Activated naive CD8-positive, alpha-beta T cell treated with anti-CD3 and anti-CD28 coated beads, Interleukin-2, amount 10 ng/mL, durations not matched to agents 7 days and 5 days (primary cell): ENCODE measurements at places on chromosomes 5 and 9. TPM values are rescaled to one million over a fixed set of nuclear protein-coding genes. Genes with fewer than 3 reads are reported as not detected.

DNA sequence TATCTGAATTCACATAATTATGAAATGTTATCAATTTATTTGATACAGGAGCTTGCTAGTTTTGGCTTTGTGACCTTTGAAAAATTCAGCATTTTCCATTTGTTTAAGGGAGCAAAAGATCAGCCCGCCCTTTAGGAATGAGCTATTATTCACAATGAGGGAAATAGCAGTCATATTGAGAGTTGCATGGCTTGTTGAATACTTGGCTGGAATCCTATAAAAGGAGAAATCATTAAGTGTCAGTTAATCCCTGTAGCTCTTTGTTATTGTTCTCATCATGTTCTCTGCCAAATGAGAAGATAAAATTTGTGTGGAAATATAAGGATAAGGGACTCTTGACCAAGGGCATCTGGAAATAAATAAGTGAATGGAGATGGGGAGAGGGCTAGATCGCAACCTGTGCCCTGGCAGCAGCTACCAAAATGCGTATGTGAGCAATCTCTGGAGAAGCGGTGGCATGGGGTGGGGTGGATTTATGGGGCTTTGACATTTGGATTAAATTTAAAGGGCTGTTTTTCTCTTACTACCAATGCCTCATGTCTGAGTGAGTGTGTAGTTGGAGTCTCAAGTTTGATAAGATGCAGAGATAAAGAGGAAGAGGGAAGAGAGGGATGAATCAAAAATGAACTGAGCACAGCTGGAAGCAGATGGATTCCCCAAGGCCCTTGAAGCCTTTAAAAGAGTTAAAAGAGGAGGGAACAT, 237.6 kb downstream of the NNT start:
- H3K4me1 ChIP-seq = no peaks in the 10 kb centered on the region
- H3K36me3 ChIP-seq = no peaks in the 10 kb centered on the region
- no peak overlapping the region for H3K4me3 ChIP-seq
- no peak overlapping the region for H3K27ac ChIP-seq

GRCh38 chr5:17088051-17088450, 129.4 kb upstream of the BASP1 start:
- no peaks in the 10 kb centered on the region for H3K27me3 ChIP-seq
- no peak for DNase-seq
- H3K36me3 ChIP-seq = no peaks in the 10 kb centered on the region
- H3K27ac ChIP-seq = no peak overlapping the region

FCN2 gene
- total RNA-seq = not detected

DNA sequence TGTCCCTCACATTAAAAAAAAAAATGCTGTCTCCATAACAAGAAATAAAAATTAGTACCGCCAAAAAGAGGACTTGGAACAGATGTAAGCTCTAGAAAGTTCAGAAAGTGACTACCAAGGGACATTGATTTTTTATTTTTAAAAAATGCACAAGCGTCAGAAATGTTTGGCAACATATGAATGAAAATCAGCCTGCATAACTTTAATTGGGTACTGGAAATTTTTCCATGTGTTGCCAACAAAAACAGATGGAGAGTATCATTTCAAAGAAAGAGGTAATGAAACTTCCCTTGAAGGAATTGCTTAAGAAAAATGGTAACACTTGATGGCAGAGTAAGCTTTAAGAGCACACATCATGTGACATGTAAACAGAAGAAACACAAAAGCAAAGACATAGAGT, 47.2 kb downstream of the OR2K2 start:
- no peak overlapping the region for H3K4me3 ChIP-seq
- no peaks in the 10 kb centered on the region for H3K36me3 ChIP-seq
- no peak for DNase-seq
- peaks cover 2% of the 10 kb centered on the region for H3K27me3 ChIP-seq

DNA sequence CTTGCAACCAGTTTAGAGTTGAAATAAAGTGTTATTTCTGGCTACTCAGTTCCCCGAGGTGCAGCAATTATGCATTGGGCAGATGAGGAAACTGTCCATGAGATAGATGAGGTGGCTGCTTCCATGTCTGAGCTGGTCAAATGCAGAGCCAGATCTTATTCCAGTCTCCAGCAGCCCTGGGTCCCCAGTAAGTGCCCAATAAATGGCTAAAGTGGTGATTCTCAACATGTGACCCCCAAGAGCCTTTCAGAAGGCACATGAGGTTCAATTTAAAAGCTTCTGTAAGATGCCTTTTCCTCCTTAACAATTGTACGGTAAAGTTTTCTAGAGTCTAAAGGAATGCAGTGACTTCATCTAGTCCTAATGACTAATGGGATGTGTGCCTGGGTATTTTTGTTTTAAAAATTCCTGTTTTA, 17.5 kb downstream of the ATOX1 start:
- no peak overlapping the region for H3K27ac ChIP-seq
- peaks cover 15% of the 10 kb centered on the region for H3K4me1 ChIP-seq
- H3K27me3 ChIP-seq = no peaks in the 10 kb centered on the region
- H3K4me3 ChIP-seq = no peak overlapping the region
- no peak for DNase-seq

GRCh38 chr9:14133394-14133793, 180.5 kb downstream of the NFIB start:
- DNase-seq = no peak
- no peaks in the 10 kb centered on the region for H3K36me3 ChIP-seq
- H3K27me3 ChIP-seq = no peaks in the 10 kb centered on the region
- H3K4me1 ChIP-seq = no peaks in the 10 kb centered on the region
- no peak overlapping the region for H3K27ac ChIP-seq

TGFBI gene
- total RNA-seq = 14.6 TPM

DNA sequence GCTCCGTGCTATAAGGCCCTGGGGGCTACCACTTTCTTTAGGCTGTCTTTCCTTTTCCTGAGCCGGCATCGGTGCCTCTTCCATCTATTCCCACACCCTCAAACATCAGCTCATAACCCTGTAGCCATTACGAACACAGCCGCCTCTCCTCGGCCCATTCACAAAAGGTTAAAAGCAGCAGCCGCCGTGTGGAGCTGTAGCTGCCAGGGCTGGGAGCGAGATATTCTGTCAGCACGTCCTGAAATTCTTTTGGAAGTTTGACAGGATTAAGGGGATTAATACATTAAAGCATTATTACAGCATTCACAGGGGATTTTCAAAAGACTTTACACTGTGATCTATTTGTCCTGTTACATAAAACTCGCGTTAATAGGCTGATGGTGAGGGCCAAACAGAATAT, 428.2 kb downstream of the CDK5RAP2 start:
- H3K36me3 ChIP-seq = no peaks in the 10 kb centered on the region
- H3K27ac ChIP-seq = no peak overlapping the region
- DNase-seq = no peak

SV2C gene
- total RNA-seq = 0.03 TPM

DNA sequence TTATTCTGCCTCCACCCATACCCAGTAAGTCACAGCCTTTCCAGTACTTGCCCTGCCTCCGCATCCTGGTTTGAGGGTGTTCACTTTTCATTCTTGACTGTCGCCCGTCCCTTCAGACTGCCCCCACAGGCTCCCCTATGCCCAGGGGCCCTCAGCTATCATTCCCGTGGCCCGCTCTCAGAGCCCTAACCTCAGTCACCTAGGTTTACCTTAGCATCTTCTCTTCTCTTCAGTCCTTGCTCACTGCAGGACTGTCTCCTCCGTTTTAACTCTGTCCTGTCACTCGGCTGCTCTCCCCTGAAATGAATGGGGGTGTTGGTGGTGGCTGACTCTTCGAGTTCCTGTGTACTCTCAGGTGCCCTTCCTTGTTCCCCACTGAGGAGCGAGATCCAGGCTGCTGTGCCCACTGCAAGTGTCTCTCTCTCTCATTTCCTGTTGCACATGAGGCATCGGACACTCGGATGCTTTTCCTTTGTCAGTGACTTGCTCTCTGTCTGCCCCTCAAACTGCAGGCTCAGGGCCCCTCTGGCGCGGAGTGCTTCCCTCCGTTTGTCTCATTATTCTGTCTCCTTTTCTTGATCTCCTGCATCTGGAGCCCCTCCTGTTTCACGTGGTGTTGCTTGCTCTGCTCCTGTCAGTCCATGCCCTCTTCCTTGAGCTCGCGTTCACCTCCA, 89.8 kb downstream of the CACNA1B start:
- H3K27me3 ChIP-seq = peaks cover 4% of the 10 kb centered on the region
- no peaks in the 10 kb centered on the region for H3K4me1 ChIP-seq
- no peaks in the 10 kb centered on the region for H3K36me3 ChIP-seq
- H3K4me3 ChIP-seq = no peak overlapping the region
- no peak overlapping the region for H3K27ac ChIP-seq

GRCh38 chr9:124187311-124187710, 70.4 kb upstream of the NEK6 start:
- H3K27me3 ChIP-seq = peaks cover 20% of the 10 kb centered on the region
- H3K36me3 ChIP-seq = no peaks in the 10 kb centered on the region
- no peak overlapping the region for H3K4me3 ChIP-seq
- H3K27ac ChIP-seq = no peak overlapping the region

NPDC1 gene
- 27.0 TPM for total RNA-seq

GRCh38 chr9:93097511-93098201, 1.6 kb downstream of the CARD19 start:
- H3K4me1 ChIP-seq = peaks cover 53% of the 10 kb centered on the region
- peaks cover 17% of the 10 kb centered on the region for H3K36me3 ChIP-seq
- H3K27me3 ChIP-seq = no peaks in the 10 kb centered on the region
- peak overlapping the region; percentile 86 for H3K27ac ChIP-seq
- peak overlapping the region; percentile 93 for H3K4me3 ChIP-seq

- H3K27me3 ChIP-seq = peaks cover 12% of the 10 kb centered on the region
- H3K4me1 ChIP-seq = no peaks in the 10 kb centered on the region
- no peak for DNase-seq
- no peak overlapping the region for H3K4me3 ChIP-seq
- H3K27ac ChIP-seq = no peak overlapping the region
- H3K36me3 ChIP-seq = no peaks in the 10 kb centered on the region
Observed at GRCh38 chr5:94771742-94772141, 153.3 kb downstream of the SLF1 start.

GRCh38 chr5:154999865-155000264, 13.7 kb upstream of the KIF4B start:
- peaks cover 10% of the 10 kb centered on the region for H3K27me3 ChIP-seq
- no peak for DNase-seq
- H3K36me3 ChIP-seq = no peaks in the 10 kb centered on the region
- H3K4me1 ChIP-seq = no peaks in the 10 kb centered on the region

GRCh38 chr9:12849486-12850003, 74.7 kb downstream of the LURAP1L start:
- no peak overlapping the region for H3K27ac ChIP-seq
- H3K27me3 ChIP-seq = no peaks in the 10 kb centered on the region
- no peaks in the 10 kb centered on the region for H3K4me1 ChIP-seq
- DNase-seq = no peak
- H3K36me3 ChIP-seq = no peaks in the 10 kb centered on the region
- H3K4me3 ChIP-seq = no peak overlapping the region

DNA sequence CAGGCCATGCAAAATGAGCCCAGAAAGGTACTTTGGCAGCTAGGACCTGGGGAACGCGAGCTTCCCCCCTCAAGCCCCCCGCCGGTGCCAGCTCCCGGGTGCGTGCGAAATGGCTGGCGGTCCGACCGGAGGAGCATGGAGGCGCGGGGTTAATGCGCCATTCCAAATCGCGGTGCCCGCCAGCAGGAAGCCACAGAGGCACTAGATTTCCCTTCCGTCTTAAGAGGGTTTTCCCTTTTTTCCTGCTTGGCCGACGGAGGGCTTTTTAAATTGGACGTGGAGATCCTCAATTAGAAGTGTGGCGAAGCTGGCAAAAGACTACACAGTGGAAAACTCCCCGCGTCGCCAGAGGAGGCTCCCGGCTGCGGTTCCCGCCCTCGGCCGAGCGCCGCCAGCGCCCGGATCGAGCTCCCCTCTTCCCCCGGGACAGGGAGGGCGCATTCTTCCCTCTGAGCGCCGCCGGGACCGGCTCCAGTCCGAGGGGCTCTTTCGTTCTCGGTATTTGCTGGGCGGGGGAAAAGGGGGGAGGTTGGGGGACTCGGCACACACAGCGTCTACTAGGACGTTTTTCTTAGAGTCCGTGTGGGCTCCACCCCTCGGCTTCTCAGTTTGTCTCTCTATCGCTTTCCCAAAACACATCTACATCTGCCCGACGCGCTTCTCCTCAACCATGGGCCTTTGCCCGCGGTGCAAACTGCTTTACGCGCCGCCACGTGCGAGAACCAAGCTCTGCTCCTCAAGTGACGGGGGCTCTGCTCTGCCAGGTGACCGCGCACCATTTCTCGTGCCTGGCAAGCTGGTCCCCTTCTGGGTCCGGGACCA, 3.0 kb downstream of the GDNF start:
- H3K36me3 ChIP-seq = no peaks in the 10 kb centered on the region
- H3K27ac ChIP-seq = no peak overlapping the region
- DNase-seq = no peak
- H3K27me3 ChIP-seq = peaks cover 87% of the 10 kb centered on the region
- peaks cover 23% of the 10 kb centered on the region for H3K4me1 ChIP-seq

GMCL2 gene
- not detected for total RNA-seq

SPINK13 gene
- not detected for total RNA-seq

FBN2 gene
- 0.11 TPM for total RNA-seq

DNA sequence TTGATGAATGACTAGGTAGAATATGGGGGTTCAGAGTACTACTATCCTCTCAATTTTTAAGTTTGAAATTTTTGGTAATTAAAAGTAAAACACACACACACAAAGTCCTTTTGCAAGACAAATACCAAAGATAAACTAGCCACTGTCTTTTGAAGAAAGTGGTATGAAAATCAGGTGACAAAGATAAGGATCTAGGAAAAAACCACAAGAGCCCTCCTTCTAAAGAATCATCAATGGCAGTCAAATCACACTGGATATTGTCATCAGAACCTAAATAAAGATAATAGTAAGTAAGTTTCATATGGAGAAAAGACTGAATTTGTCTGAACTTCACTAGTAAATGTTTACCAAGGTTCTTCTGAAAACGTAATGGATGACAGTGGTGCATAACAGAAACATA, 30.5 kb upstream of the HK3 start:
- H3K27me3 ChIP-seq = no peaks in the 10 kb centered on the region
- no peak overlapping the region for H3K4me3 ChIP-seq
- DNase-seq = no peak
- H3K27ac ChIP-seq = peak overlapping the region; percentile 21
- H3K36me3 ChIP-seq = peaks cover 11% of the 10 kb centered on the region

GRCh38 chr5:150223474-150223873, 33.6 kb downstream of the SLC6A7 start:
- no peak overlapping the region for H3K27ac ChIP-seq
- DNase-seq = no peak
- no peak overlapping the region for H3K4me3 ChIP-seq
- no peaks in the 10 kb centered on the region for H3K36me3 ChIP-seq
- H3K4me1 ChIP-seq = no peaks in the 10 kb centered on the region

DNA sequence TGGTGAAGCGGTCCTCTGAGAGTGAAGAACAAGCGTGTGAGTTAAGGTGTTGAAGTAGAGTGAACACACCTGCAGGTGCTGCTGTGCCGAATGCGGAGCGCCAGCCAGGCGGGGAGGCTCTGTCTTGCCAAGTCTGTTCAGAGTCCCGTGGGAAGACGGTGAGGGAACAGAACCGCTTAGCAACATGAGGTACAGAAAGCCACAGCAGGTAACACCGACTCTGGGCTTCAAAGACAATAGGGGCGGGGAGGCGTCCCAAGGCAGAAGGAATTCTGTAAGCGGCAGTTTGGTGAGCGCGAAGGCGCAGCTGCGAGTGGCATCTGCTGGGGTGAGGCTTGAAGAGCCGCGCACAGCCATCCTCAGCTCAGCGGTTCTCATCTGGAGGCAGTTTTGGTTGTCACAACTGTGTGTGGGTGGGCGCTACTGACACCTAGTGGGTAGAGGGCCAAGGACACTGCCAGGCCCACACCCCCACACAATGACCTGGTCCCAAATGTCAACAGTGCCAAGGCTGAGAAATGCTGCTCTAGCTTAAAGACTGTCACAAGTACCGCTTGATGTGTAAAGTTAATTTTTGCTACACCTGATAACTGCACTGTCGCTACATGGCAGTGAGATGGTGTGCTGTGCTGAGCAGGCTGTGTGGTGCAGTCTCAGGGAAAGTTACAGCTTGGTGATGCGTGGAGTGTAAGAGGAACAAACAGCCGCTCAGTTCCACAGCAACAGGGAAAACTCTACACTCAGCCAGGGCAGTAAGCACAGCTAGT, 67.4 kb upstream of the TBC1D9B start:
- H3K4me1 ChIP-seq = peaks cover 2% of the 10 kb centered on the region
- H3K36me3 ChIP-seq = no peaks in the 10 kb centered on the region
- no peaks in the 10 kb centered on the region for H3K27me3 ChIP-seq
- DNase-seq = peak; percentile 53
